Activated CD4-positive, alpha-beta T cell treated with anti-CD3 and anti-CD28 coated beads for 48 hours (primary cell): ENCODE measurements at places on chromosomes 4 and X.

GRCh38 chrX:131752493-131753198 is 208.8 kb downstream of the OR13H1 start:
- no peak for DNase-seq

- DNase-seq = no peak
These were observed 120.4 kb downstream of the TMEM164 start for GRCh38 chrX:110123331-110123782.

- no peak for DNase-seq
These were observed 496.1 kb upstream of the DIPK2B start for GRCh38 chrX:45696736-45697135.

DNA sequence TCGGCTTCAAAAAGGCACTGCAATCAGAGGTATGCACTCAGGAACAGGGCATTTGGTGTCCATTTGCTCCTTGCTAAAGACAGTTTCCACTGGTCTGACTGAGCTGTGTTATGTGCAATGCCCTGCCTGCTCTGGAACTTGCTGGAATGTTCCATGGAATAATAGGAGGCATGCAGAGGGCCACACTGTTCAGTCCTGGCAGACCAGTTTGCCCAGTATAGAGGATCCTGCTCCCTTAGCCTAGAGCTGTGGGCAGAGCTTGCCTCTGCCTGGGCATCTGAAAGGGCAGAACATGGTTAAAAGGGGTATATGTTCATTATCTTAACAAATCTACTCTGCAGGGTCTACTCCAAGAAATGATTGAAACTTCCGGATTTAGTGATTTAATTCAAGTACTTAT is 27.8 kb upstream of the CD99L2 start:
- DNase-seq = no peak

- DNase-seq = no peak
These were observed 198.1 kb upstream of the NUDT6 start for GRCh38 chr4:123120473-123120872.
